ENCODE measurements at places on chromosomes 6 and 20.

- peak; percentile 12 for DNase-seq
These were observed 14.5 kb upstream of the WFDC12 start for GRCh38 chr20:45138561-45139300.

GRCh38 chr6:29708432-29709179, 14.6 kb upstream of the HLA-F start:
- DNase-seq: peak; percentile 70

GRCh38 chr6:118319416-118319815, 228.7 kb upstream of the PLN start:
- DNase-seq: no peak

DNA sequence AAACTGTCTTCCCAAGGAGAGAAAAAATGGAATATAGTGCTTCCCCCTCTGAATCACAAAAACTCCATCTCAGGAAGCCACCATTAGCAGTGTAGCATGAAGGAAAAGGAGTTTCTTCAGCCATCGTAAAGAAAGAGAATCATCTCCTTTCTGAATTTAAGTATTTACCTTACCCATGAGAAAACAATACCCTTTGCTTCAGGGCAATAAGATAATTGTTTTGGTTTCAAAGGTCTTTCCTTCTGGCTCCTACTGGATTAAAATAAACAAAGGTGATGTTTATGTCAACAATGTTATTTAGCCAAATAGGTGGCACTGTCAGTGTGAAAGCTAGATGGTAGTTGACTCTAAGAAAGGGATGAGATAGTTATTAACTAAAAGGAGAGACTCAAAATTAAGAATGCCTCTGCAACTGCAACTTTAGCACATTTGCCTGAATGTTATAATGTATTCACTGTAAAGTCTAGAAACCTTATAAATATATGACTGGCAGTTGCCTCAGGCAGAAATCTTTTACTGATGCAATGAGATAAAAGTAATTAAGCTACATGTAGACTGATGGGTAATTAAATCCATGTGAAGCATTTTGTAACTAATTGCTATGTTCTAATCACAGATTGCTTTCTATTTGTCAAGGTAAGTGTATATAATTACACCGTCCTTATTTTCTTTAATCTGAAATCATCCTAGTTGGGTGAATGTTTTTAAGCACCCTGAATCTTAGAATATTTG, 399.0 kb downstream of the CDKAL1 start:
- no peak for DNase-seq

DNA sequence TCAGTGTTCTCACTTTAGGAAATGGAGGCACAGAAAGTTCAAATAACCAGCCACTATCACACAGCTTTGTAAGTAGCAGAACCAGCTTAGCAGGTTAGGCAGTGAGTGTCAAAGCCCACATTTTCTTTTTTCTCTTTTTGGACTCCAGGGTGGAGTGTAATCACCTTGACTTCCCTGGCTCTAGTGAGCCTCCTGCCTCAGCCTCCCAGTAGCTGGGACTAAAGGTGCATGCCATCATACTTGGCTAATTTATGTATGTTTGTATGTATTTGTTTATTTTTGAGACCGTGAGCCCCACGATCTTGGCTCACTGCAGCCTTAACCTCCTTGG, 7.8 kb upstream of the NCOA3 start:
- no peak for DNase-seq

DNA sequence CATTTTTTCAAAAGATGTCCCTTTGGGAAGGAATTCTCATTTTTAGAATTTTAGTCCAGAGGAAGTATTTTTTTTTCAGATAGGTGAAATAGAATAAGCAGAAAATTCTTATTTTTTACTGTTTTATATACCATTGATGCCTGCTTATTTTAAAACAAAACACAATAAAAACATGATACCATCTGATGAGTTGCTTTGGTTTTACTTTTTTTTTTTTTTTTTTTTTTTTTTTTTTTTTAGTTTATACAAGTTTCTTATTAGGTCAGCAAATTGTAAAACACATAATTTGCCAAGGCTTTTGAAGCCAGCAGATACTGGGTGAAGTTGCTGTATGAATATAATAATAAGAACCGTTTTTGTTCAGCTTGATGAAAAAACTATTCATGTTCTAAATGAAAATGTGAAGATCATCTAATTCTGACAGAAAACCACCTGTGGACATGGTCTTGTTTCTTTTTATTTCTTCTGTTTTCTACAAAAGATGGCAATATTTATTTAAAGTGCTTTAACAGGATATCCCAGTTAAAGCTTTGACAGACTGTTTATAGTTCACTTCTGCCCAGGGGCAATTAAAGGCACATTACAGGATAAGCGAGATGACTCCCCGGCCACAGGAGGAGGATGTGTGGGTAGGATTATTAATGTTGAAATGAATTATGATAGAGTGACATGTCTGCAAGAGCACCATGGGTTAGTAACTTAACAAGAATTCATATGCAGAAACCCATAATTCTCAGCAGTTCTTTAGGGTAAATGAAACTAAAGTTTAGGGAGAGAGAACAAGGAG, 31.1 kb downstream of the MYB start:
- no peak for DNase-seq

DNA sequence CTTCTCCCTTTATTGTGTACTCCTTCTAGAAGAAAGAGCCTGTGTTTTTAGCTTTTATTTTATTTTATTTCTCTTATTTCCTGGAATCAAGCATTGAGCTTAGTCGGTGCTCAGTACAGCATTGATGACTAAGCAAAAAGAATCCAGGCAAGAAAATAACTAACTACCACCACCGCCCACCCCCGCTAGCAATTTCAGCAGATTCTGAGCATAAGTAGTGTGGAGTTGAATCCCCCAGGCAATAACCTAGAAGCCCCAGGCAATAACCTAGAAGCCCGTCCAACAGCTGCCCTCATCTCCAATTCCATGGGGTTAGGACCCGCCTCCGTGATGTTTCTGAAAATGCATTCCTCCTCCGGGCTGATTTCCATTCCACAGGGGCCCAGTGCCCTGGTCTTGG, 258.0 kb upstream of the TAB2 start:
- no peak for DNase-seq

- no peak for DNase-seq
These were observed 247.9 kb upstream of the BMP2 start for GRCh38 chr20:6519556-6519955.

- peak; percentile 28 for DNase-seq
These were observed 802 bp downstream of the HDAC2 start for GRCh38 chr6:113969888-113970804.

- DNase-seq: no peak
These were observed 74.9 kb upstream of the BMP5 start for GRCh38 chr6:55950071-55950814.

GRCh38 chr20:750801-751200, 17.5 kb downstream of the SLC52A3 start:
- DNase-seq: no peak

- peak; percentile 100 for DNase-seq
These were observed at the start of gene SPAG4 for GRCh38 chr20:35615667-35616464. Gene SPAG4, plus strand, starts transcription at chr20:35615829. Its CDS starts 175 bp downstream, at chr20:35616004.

GRCh38 chr6:70310063-70310694, 7.3 kb upstream of the COL9A1 start:
- no peak for DNase-seq

- no peak for DNase-seq
These were observed 63.8 kb upstream of the CLDN20 start for GRCh38 chr6:155200012-155200411.

DNA sequence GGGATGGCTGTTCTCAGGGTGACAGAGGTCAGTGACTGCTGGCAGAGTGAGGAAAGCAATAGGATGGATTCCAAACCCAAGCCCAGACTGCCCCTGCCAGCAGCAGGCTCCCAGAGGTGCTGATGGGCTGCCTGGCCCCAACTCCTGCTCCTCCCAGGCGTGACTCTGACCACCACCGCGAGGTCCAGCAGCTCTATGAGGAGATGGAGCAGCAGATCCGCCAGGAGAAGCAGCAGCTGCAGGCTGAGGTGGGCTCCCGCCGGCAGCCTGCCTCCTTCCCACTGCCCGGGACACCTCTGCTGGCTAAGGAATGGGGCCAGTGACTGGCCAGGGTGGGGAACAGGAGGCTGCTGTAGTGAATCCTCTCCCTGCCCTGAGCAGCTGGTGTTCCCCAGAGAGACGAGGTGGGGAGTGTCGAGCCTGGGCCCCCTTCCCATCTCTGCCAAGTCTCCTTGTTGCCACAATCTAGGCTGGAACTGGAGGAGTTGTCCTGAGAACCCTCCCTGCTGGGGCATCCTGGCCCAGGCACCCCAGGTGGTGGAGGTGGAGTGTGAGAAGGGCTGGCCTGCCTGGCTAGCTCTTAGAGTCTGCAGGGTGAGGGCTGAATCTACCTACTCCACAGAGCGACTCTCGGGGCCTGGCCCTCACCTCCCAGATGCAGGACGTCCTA, 20.4 kb downstream of the RAB44 start:
- no peak for DNase-seq

- no peak for DNase-seq
These were observed 36.8 kb downstream of the ZMYND8 start for GRCh38 chr20:47319517-47320252.

DNA sequence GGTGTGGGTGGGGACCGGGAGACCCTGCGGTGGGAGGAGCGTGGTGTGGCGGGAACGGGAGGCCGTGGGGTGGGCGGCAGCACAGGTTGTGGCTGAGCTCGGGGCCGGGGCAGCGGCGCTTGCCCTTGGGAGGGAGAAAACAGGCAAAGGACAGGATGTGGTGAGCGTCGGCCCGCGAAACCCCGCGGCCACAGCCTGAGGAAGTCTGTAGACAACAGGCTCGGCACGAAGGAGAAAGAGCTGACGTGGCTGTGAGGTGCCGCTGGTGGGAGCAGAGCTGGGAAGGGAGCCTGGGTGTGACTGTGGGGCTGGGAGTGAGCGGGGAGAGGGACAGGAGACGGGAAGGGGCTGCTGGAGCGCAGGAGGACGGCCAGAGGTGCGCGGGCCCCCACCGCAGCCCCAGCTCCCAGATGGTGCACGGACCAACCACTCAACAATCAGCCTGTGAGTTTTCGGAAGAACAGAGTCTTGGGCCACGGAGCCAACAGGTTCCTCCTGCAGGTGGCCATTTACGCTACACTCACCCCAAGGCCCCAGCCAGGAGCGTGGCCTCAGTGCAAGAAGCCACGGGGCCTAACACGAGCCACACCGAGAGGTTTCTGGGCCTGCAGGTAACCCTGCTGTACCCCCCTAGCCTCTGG, 202.8 kb downstream of the DLL1 start:
- DNase-seq: peak; percentile 69

DNA sequence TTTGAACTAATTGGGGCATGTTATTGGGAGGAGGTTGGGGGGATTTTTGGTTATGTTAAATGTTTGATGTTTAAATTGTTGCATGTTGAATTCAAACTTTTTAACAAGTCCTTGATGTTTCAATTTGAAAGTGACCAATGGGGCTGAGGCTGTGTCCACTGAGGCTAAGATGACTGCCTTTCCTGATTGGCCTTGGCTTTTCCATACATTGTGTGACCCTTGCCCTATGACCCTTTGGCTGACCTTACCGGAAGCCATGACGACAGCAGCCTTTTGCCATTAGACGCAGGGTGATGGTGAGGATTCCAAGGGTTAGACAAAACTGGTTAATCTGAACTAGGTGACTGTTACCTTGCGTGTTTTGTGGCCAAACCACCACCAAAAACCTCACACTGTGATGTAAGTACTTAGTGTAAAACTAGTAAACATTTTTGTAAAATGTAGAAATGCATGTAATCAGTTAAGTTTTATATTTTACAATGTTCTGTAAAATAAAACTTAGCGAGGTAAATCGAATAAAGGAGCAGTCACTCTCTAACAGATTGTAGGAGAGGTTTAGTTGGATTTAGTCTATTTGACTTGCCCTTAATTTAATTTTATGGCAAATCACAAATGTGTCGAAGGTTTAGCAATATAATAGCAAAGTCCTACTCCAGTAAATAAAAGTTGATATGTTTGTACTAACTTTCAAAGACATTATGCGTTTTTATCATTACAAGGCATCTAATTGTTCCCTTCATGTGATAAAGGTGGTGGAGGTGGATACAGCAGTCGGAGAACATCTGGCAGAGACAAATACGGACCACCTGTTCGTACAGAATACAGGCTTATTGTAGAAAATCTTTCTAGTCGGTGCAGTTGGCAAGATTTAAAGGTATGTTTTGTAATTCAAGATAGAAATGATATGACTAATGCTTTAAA, 1.6 kb downstream of the SRSF6 start:
- DNase-seq: no peak

GRCh38 chr20:46017272-46017671, 8.6 kb downstream of the MMP9 start:
- DNase-seq: no peak

DNA sequence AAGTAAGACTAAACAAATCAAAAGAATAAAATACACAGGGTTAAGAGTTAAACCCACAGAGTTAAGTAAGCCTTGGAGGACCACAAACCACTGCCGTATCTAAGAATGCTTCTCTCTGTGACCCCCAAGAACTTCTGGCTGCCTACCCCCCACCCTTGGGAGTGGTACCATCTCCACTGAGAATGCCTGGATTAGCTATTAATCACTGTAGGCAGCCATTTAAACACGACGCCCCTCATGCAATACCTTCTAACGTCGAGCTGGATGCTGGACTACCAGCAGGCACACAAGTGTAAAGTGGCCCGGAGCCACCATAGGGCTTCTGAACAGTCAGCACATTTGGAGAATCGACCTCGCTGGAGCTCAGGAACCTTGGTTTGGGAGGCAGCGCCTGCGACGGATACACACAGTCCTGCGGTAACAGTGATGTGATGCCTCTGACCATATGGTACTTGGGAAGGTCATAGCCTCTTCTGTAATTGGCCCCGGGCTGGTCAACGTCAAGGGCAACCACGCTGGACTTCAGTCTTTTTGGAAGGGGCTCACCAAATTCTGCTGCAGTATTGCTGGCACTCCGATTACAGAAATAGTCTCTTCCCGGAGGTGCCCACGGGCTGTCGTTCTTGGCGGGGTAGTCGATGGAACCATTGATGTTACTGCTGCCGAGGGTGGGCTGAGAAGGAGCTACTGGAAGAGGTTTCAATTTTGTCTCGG, 18.0 kb downstream of the ZNF217 start:
- DNase-seq: no peak

GRCh38 chr20:57145089-57145631, 121.3 kb downstream of the BMP7 start:
- no peak for DNase-seq

- no peak for DNase-seq
These were observed 14.8 kb upstream of the SYNE1 start for GRCh38 chr6:152651986-152652385.

- no peak for DNase-seq
These were observed 7.0 kb upstream of the NKAIN4 start for GRCh38 chr20:63261060-63261794.

DNA sequence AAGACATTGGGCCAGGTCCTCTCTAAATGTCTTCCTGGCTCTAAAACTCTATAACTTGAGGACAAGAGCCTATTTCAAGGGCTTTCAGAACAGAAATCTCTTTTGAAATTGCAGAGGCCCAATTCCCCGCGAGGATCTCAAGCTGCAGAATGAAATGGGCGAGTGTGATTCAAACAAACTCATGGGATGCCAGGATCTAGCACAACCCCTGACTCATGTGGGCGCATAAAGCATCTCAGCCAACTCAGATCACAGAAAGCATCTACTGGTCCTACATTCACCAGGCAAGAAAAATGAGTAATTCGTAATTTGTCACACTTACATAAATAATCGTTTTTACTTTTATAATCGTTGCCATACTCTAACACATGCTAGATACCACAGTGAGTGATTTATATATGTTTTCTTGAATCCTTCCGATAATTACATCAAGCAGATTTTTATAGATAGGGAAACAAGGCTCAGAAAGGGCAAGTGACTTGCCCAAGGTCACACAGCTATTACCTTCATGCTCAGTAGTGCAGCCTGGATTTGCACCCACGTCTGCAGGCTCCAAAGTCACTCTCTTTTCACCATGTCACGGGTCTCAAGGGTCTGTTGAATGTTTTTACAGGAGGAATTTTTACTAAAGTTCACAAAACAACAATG, 26.2 kb downstream of the FOXF2 start:
- no peak for DNase-seq

GRCh38 chr6:149453597-149454345, 31.0 kb downstream of the ZC3H12D start:
- no peak for DNase-seq

Data from activated effector memory CD4-positive, alpha-beta T cell treated with Interleukin-2 at 50 U/mL for 16 hours (primary cell).